Foreskin melanocyte (primary cell): ENCODE measurements at places on chromosomes 3 and 15.
A peak's percentile ranks its signal among the peaks of the same experiment; 100 is the strongest.

- DNase-seq: no peak
Measured at GRCh38 chr3:76429581-76430177, 610.2 kb upstream of the ROBO2 start.

DNA sequence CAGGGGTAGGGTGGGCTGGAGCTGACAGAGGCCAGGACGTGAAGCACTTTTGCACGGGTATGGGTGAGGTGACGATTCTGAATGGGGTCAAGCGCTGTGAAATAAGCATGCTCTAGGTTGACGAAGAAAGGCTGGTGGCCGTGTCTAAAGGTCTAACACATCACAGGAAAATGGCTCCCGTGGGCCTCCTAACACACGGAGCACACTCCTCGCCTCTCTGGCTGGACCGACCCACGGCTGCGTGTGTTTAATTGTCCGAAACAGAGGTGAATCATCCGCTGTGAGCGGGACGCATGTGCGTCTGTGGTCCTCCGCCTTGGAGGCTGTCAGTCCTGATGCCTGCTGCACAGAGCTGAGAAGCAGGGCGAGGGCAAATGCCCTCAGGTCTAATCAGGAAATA is 130.6 kb downstream of the NSMCE3 start:
- no peak for DNase-seq

GRCh38 chr3:131386429-131387165 is 5.0 kb downstream of the NUDT16 start:
- no peak for DNase-seq

GRCh38 chr3:146747928-146748327 is 142.8 kb upstream of the PLSCR5 start:
- peak; percentile 57 for DNase-seq

GRCh38 chr3:178465260-178466180 is 70.7 kb upstream of the KCNMB2 start:
- DNase-seq: no peak

- peak; percentile 68 for DNase-seq
Measured at GRCh38 chr15:89556413-89557262, 18.6 kb upstream of the TICRR start.

GRCh38 chr15:84552896-84553295 is 47.9 kb upstream of the ZSCAN2 start:
- DNase-seq: no peak

GRCh38 chr3:102361101-102361500 is 73.7 kb upstream of the ZPLD1 start:
- no peak for DNase-seq

GRCh38 chr3:32297366-32297765 is 58.9 kb downstream of the CMTM8 start:
- DNase-seq: no peak

GRCh38 chr3:197023998-197024651 is 5.5 kb downstream of the MELTF start:
- DNase-seq: no peak
